Caco-2 (cell line): ENCODE measurements at places on chromosomes 2 and 18.

DNA sequence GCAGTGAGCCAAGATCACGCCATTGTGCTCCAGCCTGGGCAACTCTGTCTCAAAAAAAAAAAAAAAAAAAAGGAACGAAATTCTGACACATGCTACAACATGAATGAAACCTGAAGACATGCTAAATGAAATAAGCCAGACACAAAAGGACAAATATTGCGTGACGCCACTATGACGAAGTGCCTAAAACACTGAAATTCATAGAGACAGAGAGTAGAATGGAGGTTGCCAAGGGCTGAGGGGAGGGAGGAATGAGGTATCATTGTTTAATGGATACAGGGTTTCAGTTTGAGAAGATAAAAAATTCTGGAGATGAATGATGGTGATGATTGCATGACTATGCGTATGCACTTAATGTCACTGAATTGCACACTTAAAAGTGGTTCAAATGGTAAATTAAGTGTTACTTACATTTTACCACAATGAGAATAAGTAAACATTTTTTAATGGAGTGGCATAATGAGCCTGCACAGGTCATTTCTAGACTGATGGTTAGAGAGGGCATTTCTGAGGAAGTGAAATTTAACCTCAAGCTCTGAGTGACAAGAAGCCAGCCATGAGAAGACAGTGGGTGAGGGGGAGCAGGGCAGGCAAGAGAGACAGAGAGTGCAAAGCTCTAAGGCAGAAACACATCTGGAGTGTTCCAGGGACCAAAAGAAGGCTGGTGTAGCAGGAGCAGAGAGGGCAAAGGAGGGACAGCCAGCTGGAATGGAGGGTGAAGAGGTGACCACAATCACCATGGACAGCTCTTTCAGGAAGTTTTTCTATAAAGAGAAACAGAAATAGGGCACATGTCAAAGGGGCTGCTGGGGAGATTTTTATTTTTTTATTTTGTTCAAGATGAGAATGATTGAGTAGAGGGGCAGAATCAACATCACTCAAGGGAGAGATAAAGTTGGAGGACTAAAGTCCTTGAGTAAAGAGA, 20.6 kb upstream of the EXOC6B start:
- no peak overlapping the region for H3K4me3 ChIP-seq
- no peaks in the 10 kb centered on the region for H3K27me3 ChIP-seq
- H3K4me1 ChIP-seq: peaks cover 33% of the 10 kb centered on the region
- no peaks in the 10 kb centered on the region for H3K36me3 ChIP-seq
- H3K27ac ChIP-seq: no peak overlapping the region
- no peak for DNase-seq

DNA sequence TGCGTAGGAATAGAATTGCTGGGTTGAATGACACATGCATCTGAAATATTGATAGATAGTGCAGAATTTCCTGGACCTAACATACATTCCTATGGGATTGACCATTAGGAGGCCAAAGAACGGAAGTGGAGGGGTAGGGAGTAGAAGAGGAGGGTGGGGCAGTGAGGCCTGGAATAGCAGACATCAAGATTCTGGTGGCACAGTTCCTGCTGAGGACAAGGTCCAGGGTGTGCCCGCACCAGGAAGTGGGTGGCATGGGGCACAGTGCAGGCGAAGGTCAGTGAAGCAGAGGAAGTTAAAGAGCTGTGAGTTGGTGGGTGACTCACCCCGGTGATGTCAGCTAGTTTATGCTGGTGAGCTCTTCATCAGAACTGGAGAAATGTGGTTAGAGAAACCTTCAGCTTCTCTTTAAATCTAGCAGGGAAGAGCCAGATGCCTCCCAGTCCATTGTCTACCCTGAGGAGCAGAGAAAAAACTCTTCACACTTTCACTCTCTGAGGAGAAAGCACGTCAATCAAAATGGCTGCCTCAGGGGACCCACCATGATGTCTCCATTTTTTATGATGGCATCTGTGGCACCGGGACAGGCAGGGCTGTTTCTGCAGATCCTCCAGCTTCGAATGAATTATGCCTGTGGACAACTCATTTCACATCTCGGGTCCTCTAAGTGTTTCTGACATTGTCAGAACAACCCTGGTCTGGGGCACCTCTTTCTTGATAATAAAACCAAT, 55.9 kb upstream of the CTLA4 start:
- peaks cover 39% of the 10 kb centered on the region for H3K4me1 ChIP-seq
- peak overlapping the region; percentile 42 for H3K27ac ChIP-seq
- H3K36me3 ChIP-seq: no peaks in the 10 kb centered on the region; the same call in 1 of the 2 replicates
- H3K4me3 ChIP-seq: no peak overlapping the region
- no peaks in the 10 kb centered on the region for H3K27me3 ChIP-seq

DNA sequence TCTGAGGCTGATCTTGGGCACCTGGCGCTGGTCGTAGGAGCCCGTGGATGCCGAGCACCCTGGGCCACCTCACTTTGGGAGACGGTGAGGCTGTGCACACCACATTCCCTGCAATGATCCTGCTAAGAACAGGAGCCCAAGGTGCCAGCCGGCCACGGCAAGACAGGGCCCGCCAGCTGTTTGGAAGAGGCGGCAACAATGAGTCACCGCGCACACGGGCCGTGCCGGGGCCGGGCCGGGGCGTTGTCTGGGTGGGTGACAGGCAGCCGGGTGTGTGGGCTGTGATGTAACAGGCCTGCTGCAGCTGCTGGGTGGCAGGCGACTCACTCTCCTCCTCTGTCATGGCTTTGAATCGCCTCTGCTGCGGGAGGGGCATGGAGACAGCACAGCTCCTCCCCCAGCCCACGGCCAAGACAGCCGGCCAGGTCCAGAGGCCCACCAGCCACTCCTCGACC, 49.7 kb upstream of the ODC1 start:
- no peak overlapping the region for H3K4me3 ChIP-seq
- peak; percentile 72 for DNase-seq
- H3K27me3 ChIP-seq: no peaks in the 10 kb centered on the region

DNA sequence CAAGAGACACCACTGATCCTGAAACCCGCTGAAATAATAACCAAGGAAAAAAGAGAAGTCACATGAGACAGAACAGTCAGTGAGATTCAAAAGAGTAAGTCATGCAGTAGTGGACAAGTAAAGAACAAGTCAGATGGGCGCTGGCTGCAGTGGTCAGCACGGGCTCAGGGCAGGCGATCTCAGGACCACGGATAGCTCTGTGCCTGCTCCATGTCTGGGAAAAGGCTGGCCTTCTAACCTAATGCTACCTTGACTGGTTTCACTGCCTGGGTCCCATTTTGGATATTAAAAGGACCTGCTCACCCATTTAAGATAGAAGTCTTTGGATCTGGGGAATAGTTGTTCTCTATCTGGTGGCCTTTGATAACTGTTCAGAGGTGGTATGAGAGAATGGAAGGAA, 61.7 kb upstream of the LCLAT1 start:
- no peak overlapping the region for H3K4me3 ChIP-seq
- no peaks in the 10 kb centered on the region for H3K36me3 ChIP-seq

DNA sequence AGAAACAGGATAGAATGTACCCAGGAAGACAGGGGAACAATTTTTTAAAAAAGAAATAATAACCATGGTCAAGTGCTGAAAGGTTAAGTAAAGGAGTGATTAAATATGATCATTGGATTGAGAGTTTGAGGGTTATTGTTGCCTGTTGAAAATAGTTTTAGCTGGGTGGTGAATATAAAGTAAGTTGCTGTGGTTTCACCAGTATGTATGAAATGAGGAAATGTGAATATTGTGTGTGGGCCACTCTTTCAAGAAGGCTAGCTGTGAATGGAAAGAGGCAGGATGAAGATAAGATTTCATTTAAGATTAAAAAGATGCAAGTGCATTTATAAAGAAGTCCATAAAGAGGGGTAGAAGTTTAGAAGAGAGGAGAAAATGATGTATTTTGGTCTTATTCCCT, 53.8 kb downstream of the GULP1 start:
- H3K36me3 ChIP-seq: no peaks in the 10 kb centered on the region
- no peak overlapping the region for H3K27ac ChIP-seq
- no peak overlapping the region for H3K4me3 ChIP-seq
- H3K4me1 ChIP-seq: no peaks in the 10 kb centered on the region
- DNase-seq: no peak

DNA sequence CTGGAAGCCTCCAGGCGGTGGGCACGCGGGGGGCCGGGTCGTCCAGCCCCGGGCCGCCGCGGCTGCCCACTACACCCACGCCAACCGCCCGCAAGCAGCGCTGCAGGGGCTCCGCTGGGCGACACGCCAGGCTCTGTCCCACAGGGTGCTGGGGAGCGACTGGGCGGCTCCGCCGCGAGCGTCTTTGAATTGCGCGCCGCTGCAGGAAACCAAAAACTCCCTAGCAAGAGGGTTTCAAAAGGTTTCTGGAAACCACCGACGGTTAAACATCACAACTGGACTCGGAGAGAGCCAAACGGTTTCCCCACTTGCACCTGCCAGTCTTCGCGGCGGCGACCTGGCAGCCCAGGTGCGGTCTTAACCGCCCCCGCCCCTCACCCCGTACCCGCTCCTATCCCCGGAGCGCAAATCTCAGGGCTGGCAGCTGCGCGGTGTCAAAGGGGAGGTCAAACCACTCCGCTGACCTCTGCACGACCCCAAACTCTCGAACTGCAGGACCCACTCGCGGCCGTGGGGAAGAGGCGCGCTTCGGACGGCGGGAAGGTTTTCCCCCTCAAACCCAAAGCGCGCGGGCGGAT, 1.0 kb downstream of the CXCR4 start:
- peaks cover 3% of the 10 kb centered on the region; the same call in 1 of the 2 replicates for H3K4me1 ChIP-seq
- H3K36me3 ChIP-seq: no peaks in the 10 kb centered on the region
- no peak overlapping the region for H3K27ac ChIP-seq
- DNase-seq: no peak

GRCh38 chr2:134975281-134976009, 56.8 kb downstream of the CCNT2 start:
- no peak for DNase-seq
- no peaks in the 10 kb centered on the region for H3K4me1 ChIP-seq
- H3K27me3 ChIP-seq: no peaks in the 10 kb centered on the region; the same call in 1 of the 2 replicates

DNA sequence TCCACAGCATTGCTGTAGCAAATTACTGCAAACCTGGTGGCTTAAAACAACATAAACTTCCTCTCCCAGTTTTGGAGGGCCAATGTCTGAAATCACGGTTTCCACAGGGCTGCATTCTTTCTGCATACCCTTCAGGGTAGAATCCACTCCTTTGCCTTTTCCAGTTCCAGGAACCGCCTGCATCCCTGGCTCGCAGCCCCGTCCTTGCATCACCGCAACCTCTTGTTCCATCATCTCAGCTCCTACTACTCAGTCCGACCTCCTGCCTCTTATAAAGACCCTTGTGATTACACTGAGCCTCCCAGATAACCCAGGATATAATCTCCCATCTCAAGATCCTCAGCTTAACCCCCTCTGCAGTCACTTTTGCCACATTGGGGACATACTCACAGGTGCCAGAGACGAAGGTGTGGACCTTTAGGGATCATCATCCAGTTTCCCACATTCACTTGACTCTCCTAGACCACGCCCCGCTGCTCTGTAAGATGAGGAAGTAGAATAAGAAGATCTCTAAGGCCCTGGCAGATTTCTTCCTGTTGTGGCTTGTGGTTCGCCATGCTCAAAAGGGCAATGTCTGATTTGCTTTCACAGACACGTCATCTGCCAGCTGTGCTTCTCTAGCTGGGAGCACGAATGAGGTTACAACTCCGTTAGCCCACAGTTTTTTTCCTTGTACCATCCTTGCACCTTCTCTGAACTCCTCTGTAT, 103.6 kb upstream of the AGAP1 start:
- DNase-seq: no peak
- H3K4me1 ChIP-seq: no peaks in the 10 kb centered on the region
- H3K36me3 ChIP-seq: no peaks in the 10 kb centered on the region
- H3K27ac ChIP-seq: no peak overlapping the region
- H3K27me3 ChIP-seq: no peaks in the 10 kb centered on the region

DNA sequence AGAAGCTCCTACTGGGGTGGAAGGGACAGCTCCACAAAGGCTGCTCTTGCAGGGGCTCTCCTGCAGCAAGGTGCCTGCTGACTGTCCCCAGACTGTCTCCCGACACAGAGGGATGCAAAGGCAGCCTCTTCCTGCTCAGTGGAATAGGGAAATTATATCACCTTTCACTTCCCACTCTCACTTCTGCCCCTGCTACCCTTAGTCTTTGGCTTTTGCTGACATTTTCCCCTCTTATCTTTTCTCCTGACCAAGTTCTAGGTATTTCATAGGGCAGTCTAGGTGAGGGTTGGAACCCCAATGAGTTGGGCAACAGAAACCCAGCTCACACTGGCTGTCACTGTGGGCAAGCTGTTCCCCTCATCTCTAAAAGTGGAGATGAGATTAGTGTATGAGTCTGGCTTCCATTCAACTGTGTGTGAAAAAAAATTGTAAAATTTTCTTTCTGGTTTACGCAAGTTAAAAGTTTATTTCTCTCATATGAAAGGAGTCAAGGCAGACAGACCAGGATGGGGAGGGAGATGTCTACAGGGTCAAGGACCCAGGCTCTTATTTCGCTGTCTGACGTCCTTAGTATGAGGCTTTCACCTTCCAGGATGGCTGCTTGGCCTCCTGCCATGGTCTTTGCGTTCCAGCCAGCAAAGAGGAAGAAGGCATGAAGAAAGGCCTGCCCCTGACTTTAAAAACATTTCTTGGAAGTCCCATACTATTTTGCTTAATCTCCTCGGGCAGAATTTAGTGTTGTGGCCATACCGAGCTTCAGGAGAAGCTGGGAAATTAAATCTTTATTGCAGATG, 7.5 kb upstream of the MOCOS start:
- peaks cover 12% of the 10 kb centered on the region for H3K4me1 ChIP-seq
- no peaks in the 10 kb centered on the region for H3K27me3 ChIP-seq
- H3K4me3 ChIP-seq: no peak overlapping the region

GRCh38 chr2:227374158-227374557, 4.9 kb downstream of the TM4SF20 start:
- no peaks in the 10 kb centered on the region for H3K36me3 ChIP-seq
- H3K27me3 ChIP-seq: no peaks in the 10 kb centered on the region
- no peak overlapping the region for H3K4me3 ChIP-seq
- H3K4me1 ChIP-seq: peaks cover 16% of the 10 kb centered on the region
- no peak overlapping the region for H3K27ac ChIP-seq

- no peaks in the 10 kb centered on the region for H3K27me3 ChIP-seq
- no peak for DNase-seq
- H3K27ac ChIP-seq: no peak overlapping the region
- no peaks in the 10 kb centered on the region for H3K36me3 ChIP-seq
- peaks cover 5% of the 10 kb centered on the region; the same call in 1 of the 2 replicates for H3K4me1 ChIP-seq
Measured at GRCh38 chr18:10133516-10133915, 219.7 kb downstream of the VAPA start.

DNA sequence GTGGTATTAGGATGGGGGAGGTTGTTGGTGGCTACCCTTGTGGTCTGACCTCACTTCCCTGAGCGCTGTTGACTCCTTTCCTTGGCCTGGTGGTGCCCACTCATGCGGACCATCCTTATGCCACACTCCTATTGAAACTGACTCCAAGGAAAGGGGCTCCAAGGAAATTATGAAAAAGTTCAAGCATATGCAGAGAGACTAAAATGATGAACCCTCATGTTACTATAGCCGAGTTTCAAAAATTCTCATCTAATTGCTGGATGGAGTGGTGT, 96.2 kb upstream of the STPG4 start:
- no peak overlapping the region for H3K4me3 ChIP-seq
- no peak for DNase-seq
- no peak overlapping the region for H3K27ac ChIP-seq
- H3K4me1 ChIP-seq: peaks cover 10% of the 10 kb centered on the region; the same call in 1 of the 2 replicates
- H3K36me3 ChIP-seq: no peaks in the 10 kb centered on the region
- no peaks in the 10 kb centered on the region for H3K27me3 ChIP-seq
